ENCODE measurements at places on chromosomes 6 and 20.

DNA sequence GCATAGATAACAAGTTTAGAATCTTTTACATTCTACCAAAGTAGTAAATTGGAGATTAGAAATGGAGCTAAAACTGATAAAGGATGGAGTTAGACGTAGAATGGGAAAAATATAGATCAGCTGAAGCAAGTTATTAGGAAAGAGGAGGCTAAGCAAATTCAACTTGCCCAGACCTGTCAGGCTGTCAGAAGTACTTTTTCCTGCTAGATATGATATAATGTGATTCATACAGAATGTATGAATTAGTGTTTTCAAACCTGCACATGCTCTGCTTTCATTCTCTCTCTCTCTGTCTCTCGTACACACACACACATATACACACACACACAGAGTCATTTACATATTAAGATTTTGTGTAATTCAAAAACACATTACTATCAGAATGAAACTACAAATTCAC, 133.2 kb upstream of the HDGFL1 start:
- no peak for DNase-seq

- no peak for DNase-seq
These were observed 186.1 kb downstream of the ADAT2 start for GRCh38 chr6:143264379-143264778.

GRCh38 chr6:20159781-20160540, 52.3 kb downstream of the MBOAT1 start:
- DNase-seq, result no peak

- peak; percentile 64 for DNase-seq
These were observed 232.7 kb upstream of the SGK1 start for GRCh38 chr6:134550604-134551003.

DNA sequence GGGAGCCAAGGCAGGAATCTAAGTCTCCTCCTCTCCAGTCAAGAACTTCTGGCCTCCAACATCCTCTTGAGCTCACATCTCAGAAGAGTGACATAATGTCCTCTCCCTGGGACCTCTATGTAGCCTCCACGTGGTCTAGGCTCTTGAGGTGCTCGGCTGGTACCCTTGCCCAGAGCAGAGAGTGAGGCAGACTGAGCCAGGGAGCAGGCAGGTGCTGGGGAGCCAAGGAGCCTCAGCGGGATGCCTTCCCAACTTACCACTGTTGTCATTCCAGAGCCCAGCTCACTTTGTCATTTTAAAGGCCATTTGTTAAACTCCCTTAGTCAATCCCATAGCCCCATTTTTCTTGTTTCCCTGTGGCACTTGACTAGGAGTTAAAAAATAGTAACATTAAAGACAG, 52.1 kb upstream of the DUSP22 start:
- no peak for DNase-seq

DNA sequence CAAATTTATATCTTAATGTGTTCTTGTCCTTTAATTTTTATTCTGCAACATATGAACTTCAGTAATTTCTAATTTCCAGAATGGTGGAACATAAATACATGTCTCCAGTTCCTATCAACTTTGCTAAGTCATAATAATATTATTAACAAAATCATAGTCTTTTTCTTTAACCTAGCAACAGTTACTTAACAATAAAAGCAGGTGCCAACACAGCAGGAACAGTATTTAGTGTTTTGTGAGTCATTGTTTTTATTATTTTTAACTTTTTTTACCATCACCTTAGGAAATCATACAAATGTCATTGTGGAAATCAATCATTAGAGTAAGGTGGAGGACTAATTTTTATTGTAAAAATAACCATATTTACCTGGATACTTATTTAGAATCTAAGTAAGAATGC, 133.5 kb downstream of the PLCB1 start:
- no peak for DNase-seq

DNA sequence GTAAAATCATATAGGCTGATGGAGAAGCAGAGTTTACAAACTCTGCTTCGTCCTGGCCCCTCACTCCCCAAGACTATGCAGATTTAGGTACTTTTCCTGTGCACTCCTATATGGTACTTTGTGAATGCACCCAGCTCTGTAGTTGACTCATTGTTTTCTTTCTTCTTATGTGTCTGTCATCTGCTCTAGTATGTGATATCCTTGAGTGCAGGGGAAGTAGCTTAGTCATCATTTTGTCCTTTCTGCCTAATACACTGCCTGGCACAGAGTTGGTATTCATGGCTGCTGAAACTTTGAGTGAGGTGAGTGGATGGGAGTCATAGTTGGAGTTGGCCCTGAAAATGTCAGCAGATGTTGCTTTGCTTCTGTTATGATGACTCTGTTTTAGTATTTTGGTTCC, 222.6 kb downstream of the RNF144B start:
- peak; percentile 14 for DNase-seq

DNA sequence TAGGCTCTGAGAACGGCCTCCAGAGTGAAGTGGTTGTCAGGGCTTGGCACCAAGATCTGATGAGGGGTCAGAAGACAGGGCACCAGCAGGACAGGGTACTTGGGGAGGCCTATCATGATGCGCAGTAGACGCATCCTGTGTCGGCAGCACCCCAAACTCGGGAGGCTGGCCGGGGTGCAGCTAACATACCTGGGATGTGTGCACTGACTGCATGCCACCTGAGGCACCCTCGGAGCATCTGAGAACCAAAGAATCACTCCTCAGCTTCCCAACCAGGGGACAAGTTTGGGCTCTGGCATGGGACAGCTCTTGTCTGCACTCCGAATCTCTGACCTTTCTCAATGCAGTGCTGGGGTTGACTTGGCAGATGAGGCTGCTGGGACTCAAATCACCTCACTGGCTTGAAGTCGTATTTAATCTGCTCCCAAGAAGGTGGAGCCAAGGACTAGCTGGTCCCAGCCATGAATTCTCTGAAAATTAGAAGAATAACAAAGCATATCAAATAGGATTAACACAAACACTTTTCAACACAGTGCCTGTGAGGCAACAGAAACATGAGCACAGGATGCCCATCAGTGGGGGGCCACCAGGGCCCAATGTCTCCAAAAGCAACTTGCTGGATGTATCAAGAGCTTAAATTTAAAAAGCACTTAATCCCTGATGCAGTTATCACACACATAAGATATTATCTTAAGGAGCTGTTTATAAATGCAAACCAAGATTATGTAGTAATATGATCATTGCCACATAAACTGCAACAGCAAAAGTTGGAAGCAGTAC, 348.8 kb downstream of the PREX1 start:
- no peak for DNase-seq

- no peak for DNase-seq
These were observed 144.2 kb upstream of the TNFAIP3 start for GRCh38 chr6:137722749-137723272.

GRCh38 chr20:43863330-43863729, 51.3 kb upstream of the TOX2 start:
- DNase-seq, result no peak

DNA sequence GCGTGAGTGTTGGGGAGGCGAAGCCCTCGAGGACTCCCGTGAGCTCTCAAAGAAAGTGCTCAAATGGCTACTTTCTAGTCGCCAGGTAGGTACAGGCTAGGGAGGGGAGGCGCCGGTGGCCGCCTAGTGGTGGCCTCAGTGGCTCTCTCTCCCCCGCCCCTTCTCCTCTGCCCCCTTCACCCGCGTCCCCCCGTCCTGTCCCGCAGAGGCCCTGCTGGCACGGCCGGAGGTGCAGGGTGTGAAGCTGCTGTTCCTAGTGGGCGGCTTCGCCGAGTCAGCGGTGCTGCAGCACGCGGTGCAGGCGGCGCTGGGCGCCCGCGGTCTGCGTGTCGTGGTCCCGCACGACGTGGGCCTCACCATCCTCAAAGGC, 16.3 kb downstream of the ADISSP start:
- no peak for DNase-seq

DNA sequence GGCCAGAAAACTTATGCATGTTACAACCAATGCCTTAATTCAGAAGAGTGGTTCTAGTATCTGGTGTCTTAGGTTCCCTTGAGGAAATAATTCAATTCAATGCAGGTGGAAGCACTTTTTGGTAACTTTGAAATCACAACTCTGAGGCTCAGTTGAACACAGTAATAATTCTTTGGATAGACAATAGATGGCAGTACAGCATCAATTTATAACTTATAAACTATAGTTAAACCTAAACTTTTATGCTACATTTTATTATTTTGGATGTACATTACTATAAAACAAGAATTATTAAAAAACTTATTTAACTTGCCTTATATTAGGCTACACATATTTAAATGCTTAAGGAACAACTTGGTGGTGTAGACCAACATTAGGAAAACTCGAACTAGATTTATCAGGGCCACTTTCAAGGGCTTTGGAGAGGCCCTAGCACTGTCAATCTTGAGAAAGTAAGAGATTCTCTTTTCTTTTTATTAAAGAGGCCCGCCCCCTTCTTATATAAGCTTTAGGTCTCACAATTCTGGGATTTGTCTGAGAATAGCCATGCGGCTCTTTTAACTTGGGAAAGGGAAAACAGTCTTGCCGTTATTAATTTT, 85.9 kb downstream of the CRYBG1 start:
- peak; percentile 27 for DNase-seq

- DNase-seq, result peak; percentile 83
These were observed 122.6 kb downstream of the GPX5 start for GRCh38 chr6:28648035-28648877.

- no peak for DNase-seq
These were observed 132.1 kb downstream of the THEMIS start for GRCh38 chr6:127768745-127769144.

DNA sequence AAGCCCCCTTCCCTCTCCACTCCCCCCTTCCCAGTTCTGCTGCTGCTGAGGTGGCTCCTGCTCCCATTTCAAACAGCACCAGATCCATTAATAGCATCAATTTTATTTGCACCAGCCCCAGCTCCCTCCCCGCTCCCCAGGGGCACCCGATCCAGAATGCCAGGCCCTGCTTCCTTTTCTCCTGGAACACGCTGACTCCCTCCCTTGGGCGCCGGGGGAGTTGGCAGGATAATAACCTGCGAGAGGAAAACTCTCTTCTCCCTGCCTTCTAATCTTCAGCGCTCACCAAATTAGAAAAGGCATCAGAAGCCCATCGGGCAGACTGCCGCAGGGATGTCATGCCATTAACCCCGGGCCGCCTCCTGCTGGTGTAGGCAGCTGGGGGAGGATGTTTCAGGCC, 77.8 kb downstream of the NCR2 start:
- no peak for DNase-seq

DNA sequence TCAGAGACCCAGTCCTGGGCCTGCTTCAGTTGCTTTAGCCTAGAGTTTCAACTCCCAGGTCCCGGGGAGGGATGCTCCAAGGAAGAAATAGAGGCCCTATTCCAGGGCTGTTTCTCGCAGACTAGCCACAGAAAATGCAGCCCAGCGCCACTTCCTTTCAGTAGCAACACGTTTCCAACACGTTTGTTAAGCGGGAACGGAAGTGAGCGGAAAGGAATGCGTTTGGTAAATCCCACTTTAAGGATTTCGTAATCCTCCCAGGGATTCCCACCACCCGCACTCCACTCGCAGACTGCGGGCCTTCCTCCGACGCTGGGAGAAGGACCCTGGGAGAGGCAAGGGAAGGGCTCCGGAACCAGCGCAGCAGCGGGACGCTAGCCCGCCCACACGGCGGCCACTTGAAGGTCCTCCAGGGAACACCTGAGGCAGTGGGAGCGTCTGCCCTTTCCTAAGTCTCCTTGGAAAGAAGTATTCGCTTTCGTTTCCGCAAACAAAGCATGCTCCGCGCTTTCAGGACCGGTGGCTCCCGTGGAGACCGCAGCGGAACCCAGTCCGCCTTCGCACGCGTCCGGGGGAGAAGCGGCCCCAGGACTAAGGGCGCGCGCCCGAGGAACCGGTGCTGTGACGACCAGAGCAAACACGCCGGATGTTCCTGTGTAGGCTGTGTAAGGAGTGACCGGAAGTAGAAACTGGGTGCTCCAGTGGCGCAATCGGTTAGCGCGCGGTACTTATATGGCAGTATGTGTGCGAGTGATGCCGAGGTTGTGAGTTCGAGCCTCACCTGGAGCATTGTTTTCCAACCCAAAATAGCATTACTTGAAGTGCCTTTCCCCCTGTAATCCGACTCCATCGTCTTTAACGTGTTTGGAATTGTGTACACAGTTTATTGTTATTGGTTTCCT, 227.6 kb upstream of the PRSS16 start:
- DNase-seq, result peak; percentile 93
